EL (cell line): ENCODE measurements at places on chromosomes 13 and 19.

DNA sequence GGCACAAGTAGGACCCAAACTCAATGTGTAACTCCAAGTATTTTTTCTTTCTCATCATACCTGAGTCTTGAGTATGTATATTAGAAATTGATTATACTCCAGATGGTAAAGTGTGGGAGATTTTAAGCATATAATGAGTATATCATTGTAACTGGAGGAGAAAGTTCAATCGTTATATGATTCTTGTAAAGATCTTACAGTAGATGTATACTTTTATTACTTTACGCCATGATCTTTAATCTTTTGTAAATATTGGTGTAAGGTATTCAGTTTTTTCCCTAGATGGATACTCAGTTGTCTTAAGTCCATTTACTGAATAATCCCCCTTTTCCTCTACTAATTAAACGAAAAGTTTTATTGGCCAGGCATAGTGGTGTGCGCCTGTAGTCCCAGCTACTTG, 25.2 kb downstream of the PAN3 start:
- no peak for DNase-seq

DNA sequence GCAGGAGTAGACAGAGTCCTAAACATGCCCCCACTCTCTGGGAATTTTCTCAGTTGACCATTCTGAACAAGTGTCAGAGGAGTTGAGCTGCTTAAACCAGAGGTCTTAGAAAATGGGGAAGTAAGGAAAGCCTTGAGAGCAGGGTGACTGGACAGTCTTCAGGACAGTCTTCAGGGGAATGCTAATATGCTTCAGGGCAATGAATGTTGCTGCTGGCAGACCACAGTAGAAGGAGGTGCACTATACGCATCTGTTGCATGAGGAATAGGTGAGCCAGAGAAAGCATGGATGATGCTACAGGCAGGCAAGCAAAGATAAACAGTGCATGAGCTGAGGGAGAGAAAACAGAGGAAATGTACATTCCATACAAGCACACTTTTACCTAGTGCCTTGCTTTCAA, 196.6 kb upstream of the GPR12 start:
- DNase-seq, result no peak

DNA sequence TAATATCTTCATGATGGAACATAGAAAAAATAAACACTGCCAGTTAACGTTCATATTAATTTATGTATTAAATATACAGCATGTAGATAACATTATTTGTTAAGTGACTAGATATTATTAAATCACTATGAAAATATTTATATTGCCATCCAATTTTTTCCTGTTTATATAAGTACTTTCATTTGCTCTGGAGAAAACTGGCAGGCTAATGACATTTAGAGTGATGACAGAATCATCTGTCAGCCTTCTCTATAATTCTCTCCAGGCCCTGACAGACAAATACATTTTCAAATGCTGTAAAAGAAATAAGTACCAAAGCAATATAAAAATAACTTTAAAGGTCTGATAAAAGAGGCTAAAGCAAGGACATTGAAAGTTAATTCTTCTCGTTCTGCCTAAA, 2556.7 kb upstream of the PCDH20 start:
- DNase-seq, result no peak

DNA sequence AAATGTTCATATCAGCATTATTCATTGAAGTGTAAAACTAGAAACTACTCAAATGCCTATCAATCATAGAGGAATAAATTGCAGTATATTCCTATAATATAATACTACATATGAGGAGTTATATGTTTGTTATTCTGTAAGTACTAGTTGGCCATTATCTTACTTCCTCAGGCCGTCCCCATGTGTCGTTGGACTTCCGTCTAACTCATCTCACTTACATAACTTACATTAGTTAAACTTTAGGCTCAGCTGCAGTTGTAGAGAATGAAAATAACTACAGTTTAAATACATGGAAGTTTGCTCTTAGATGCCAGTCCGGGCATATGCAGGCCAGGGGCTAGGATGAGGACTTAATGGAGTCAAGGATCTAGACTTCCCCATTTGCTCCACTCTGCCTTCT, 8.6 kb upstream of the EPSTI1 start:
- DNase-seq, result no peak

- no peak for DNase-seq
Observed at GRCh38 chr13:111252446-111253364, 67.7 kb upstream of the TEX29 start.

- peak; percentile 12 for DNase-seq
Observed at GRCh38 chr19:51327066-51328001, 14.6 kb downstream of the VSIG10L start.

DNA sequence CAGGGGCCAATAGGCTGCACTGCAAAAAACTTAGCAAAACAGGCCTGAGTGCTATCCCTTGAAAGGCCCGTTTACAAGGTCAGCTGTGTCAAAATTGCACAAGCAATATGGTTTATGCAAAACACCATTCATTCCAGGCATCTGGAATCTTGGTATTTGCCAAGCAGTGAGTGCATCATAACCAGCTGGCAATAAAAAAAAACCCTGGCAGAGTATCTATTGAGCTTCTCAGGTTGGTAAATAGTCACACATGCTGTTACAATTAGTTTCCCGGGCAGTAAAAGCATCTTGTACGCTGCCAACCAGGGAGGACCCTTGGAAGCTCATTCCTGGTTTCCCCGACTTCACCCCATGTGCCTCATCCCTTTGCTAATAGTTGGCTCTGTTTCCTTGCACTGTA, 21.3 kb downstream of the ZNF77 start:
- DNase-seq, result peak; percentile 29

DNA sequence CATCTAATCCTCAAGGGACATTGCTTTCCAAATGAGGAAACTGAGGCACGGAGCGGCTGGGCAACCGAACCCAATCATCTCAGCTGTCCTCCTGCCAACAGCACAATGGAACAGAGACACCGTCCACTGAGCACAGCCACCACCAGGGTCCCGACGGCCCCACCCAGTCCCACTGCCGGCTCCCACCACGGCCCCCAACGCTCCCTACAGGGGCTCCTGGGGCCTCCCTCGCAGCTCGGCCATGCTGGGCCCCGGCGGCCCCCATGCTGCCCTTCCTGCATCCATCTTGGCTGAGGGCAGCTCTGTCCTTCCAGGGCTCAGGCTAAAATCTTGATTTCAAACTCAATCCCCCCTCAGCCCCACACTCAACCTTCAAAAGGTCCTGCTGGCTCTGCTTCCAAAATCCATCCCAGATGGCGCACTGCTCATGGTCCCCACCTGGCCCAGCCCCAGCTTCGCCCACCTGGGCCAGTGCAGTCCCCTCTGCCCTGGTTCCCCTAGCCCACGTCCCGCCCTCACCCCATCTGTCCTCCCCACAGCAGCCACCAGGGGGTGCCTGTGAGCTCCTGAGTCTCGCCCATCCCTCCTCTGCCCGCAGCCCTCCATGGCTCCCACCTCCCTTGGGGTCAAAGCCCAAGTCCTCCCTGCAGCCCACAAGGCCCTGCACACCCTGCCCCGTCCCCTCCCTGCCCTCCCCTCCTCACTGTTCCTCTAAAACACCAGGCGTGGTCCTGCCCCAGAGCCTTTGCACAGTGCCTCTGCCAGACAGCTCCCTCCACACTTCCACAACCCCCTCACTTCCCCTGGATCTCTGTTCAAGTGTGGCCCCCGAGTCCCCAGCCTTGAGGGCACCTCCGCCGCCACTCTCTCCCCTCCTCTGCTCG, 7.9 kb downstream of the PIP5K1C start:
- DNase-seq, result no peak

DNA sequence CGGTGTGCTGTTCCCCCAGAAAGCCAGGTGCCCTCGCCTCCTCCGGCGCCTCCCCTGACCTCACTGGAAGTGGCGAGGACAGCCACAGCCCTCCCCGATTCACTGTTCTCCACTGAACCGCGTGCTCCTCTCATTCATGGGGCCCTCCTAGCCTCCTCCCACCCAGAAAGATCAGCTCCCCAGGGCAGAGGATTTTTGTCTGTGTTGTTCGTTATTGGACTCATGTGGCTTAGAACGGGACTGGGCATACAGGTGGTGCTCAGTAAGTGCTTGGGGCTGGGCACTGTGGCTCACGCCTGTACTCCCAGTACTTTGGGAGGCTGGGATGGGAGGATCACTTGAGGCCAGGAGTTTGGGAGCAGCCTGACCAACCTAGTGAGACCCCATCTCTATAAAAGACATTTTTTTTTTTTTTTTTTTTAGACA, 3.8 kb downstream of the PRTN3 start:
- no peak for DNase-seq

DNA sequence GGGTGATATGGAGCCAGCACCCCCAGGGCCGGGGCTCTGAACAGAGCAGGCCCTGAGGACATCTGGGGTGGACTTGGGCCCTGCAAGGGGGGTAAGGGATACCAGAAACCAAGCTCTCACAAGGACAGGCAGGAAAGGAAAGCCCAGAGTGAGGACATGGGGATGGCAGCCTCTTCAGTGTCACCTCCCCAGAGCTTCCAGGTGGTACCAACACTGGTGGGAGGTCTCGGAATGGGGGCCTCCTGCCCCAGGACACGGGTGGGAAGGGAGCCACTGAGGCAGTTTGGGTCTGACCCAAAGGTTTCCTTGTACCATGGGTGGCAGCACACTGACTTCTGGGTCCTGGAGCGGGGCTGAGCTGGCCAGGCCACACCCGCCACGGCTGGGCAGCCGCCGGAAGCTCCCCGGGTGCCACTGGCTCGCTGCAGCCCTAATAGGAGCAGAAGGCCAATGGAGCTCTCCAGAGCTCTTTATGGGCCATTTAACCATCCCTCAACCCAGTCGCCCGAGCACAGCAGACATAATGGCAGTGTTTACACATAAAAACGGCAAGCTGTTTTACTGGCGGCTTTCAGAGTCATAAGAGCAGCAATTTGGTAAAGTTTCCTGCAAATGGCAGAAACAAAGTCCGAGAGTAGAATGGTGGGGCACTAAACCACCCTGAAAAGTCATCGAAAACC, 59.3 kb downstream of the PEPD start:
- no peak for DNase-seq

GRCh38 chr19:15516363-15516762, 8.0 kb downstream of the CYP4F22 start:
- no peak for DNase-seq

- no peak for DNase-seq
Observed at GRCh38 chr13:51113969-51114368, 2.9 kb upstream of the C13orf42 start.

DNA sequence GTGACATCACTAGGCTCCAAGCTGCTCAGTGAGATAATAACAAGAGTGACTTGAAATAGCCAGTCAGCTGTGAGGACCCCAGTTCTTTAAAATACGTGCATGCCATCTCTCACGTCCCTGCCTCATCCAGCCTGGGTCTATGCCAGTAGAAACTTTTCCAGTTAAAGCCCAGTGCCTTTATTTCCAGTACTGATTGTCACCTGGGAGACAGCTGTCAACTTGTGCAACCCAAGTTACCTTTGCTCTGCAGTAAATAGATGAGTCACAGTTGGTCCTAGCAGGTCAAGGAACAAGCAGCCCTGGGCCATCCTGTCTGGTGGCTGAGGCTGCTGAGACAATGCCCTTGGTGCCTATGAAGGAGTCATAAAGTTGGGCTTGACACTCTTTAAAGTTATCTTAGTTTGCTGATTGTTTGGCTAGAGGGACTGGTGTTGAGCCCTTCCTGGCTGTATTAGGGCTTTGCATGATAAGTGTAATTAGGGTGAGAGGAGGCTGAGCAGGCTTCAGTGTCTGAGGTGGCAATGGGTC, 228.7 kb downstream of the LACC1 start:
- DNase-seq, result no peak

- no peak for DNase-seq
Observed at GRCh38 chr13:112220925-112221324, 154.0 kb downstream of the SOX1 start.

- no peak for DNase-seq
Observed at GRCh38 chr13:100439247-100439970, 149.2 kb downstream of the GGACT start.

DNA sequence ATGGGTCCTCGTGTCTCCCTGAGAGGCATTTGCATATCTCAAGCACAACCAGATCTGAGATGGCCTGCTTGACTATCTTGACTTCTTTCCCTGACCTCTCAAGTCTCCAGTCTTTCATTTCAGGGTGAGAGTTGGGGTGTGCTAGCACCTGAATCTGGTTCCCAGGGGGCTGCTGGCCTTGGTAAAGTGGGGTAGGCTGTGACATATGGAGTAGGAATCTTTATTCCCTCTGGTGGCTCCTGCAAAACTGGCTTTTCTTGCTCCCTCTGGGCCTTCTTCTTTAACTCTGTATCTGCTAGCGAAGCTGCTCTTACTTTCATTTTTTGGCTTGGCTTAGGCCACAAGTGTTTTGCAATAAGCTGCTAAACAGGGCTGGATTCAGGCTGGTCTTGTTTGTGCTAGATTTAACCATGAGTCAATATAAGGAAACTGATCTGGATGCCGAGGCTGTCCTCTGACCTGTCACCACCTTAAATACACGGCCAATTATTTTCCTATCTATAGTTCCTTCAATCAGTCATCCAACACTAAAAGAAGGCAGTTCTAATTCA, 42.3 kb downstream of the ZNF493 start:
- DNase-seq, result no peak

DNA sequence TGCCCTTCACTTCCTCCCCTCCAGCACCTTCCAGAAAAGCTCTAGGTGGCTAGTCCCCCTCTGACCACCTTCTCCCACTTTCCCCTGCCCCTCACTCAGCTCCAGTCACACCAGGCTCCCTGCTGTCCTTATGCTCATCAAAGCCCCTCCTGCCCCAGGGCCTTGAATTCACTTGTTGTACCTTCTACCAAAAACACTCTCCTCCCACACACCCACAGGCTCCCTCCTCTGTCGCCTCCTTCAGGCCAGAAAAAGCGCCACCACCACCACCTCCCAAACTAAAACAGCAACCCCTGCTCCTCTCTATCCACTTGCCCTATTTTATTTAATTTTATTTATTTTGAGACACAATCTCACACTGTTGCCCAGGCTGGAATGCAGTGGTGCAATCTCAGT, 4.8 kb upstream of the CEACAM16 start:
- DNase-seq, result no peak

DNA sequence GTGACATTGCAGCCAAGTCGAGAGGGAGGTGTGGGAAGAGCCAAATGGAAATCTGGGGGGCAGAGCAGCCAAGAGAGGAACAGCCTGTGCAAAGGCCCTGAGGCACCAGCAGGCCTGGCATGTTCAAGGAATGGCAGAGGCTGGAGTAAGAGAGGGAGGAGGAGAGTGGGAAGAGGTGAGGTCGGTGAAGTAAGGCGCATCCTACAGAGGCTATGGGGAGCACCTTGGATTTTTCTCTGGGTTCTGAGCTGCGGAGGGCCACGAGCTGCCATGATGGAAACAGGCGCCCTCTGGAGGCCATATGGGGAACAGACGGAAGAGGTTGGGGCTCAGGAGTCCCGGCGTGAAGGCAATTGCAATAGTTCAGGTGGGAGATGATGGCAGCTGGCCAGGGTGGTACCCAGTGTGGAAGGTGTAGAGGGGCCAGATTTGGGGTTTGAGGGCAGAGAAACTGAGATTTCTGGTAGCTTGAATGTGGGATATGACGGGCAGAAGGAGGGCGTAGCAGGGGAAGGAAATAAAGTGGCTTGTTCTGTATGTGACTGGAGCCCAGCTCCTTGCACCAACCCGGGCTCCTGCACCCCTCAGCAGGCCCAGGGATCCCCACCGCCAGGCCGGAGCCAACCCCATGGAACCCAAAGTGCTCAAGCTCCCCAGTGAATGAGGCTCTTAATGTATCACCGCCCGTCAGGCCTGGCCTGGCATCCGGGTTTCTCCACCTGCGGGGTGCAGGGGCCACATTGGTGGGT, 20.5 kb upstream of the STRN4 start:
- DNase-seq, result peak; percentile 41

- DNase-seq, result no peak
Observed at GRCh38 chr13:97171136-97171535, 51.0 kb upstream of the MBNL2 start.
